ENCODE measurements at places on chromosomes 7 and 10.

- no peak for DNase-seq
Observed at GRCh38 chr10:11430421-11431215, 180.8 kb downstream of the USP6NL start.

DNA sequence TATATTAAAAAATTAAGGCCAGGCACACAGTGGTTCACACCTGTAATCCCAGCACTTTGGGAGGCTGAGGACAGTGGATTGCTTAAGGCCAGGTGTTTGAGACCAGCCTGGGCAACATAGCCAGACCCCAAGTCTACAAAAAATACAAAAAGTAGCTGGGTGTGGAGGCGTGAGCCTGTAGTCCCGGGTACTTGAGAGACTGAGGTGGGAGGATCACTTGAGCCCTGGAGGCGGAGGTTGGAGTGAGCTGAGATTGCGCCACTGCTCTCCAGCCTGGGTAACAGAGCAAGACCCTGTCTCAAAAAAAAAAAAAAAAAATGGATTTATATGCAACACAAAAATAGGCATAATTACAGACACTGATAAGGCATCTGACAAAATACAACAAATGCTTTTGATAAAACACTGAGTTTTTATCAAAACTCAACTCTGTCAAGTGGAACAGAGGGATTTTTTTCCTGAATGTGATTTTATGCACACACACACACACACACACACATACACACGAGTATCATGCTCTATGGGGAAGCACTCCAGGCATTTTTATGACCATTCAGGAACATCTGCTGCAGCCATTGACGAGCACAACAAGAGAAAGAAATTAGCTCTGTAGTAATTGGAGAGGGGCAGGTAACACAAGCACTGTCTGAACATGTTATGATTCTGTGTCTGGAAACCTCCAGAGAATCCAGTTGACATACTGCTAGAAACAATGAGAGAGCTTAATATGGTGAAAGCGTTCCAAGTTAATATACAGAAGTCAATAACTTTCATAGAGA, 193.1 kb downstream of the WDR37 start:
- no peak for DNase-seq

- peak; percentile 48 for DNase-seq
Observed at GRCh38 chr10:79241990-79242619, 105.2 kb upstream of the PPIF start.

- DNase-seq = no peak
Observed at GRCh38 chr7:47714669-47715607, 133.0 kb upstream of the TNS3 start.

DNA sequence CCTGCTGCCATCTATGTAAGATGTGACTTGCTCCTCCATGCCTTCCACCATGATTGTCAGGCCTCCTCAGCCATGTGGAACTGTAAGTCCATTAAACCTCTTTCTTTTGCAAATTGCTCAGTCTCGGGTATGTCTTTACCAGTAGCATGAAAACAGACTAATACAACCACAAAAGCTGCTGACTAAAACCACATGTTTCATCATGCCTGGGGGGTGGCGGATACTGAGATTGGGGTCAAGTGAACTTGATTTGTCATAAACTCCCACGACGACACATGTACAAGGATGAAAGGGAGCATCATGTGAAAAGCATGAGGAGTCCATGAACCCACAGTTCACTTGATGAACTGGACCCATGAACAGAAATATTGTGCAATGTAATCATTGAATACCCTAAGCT, 134.9 kb upstream of the ANK3 start:
- DNase-seq = no peak

- DNase-seq = no peak
Observed at GRCh38 chr7:6350433-6351058, 78.1 kb upstream of the CYTH3 start.

- no peak for DNase-seq
Observed at GRCh38 chr7:99618726-99619125, 2.0 kb downstream of the ZSCAN25 start.

GRCh38 chr10:124935946-124936345, 6.0 kb upstream of the ZRANB1 start:
- DNase-seq = no peak

DNA sequence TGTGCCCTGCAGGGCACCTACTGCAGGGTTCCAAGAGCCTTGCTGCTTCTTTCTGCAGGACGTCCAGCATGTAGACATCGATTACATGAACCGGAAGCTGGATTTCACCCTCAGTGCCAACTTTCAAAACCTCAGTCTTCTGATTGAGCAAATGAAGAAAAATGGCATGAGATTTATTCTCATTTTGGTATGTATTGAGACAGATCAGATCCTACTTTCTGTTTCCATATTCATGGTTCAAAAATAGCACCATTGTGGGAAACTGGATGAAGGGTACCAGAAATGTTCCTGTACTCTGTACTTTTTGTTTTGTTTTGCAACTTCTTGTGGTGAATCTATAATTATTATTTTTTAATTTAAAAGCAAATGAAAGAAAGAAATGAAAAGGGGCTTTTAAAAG, 64.1 kb downstream of the MGAM2 start:
- DNase-seq = no peak

GRCh38 chr10:93384006-93384405, 98.1 kb downstream of the MYOF start:
- no peak for DNase-seq

DNA sequence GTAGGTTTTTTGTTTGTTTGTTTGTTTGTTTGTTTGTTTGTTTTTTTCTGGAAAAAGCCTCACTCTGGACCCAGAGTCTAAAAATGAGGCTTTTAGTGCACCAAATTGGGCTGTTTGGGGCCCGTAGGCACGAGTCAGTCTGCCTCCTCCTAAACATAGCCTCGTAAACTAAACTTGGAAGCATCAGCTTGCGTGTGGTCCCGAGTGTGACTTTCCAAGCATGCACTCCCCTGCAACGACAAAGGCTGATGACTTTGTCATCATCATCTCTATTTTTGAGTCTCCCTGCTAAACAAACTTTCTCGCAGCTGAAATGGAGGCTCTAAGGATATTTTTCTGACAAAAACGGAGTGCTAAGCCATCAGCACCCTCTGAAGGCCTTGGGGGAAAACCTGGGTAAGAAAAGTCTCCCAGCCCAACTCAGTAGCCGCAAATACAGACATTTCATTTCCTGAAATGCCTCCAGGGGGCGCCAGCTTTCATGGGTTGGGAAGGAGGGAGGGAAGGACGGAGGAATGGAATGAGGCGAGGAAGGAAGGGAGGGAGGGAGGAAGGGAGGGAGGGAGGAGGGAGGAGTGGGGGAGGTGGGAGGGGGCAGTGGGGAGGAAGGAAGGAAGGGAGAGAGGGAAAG, 245.9 kb downstream of the KCNMA1 start:
- DNase-seq = no peak

DNA sequence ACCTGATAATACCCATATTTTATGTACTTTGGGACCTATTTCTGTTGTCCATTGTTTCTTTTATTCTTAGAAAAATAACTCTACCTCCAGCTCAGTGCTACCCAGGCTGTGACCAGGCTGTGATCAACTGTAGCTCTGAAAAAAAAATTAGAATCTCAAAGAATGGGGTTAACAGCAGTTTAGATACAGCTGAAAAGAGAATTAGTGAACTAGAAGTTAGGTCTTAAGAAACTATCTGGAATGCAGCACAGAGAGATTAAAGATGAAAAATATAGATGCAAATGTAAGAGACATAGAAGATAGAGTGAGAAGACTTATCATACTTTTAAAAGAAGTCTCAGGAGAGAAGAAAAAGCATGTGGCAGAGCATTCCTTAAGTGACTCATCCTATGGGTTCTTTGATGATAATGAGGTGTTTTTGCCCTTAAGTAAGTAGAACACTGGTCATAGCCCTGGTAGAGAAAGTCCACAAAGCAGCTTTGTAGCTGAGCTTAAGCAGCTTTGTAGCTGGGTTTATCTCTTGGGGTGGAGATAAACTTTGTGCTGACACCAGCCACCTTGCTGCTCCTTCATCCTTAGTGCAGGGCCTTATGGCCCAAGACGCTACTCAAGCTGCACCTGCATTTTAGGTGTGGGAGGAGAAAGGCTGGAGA, 27.3 kb upstream of the SFRP5 start:
- DNase-seq = no peak

- peak; percentile 32 for DNase-seq
Observed at GRCh38 chr10:131453721-131454634, 142.5 kb upstream of the TCERG1L start.

GRCh38 chr7:154383045-154383444, 330.8 kb downstream of the DPP6 start:
- DNase-seq = no peak

Measured in CD4-positive, alpha-beta T cell treated with Interleukin-1 beta for 1 hour (primary cell).